HCT116 (cell line): ENCODE measurements at places on chromosomes 7 and 10. TPM values are rescaled to one million over a fixed set of nuclear protein-coding genes. Genes with fewer than 3 reads are reported as not detected.

DNA sequence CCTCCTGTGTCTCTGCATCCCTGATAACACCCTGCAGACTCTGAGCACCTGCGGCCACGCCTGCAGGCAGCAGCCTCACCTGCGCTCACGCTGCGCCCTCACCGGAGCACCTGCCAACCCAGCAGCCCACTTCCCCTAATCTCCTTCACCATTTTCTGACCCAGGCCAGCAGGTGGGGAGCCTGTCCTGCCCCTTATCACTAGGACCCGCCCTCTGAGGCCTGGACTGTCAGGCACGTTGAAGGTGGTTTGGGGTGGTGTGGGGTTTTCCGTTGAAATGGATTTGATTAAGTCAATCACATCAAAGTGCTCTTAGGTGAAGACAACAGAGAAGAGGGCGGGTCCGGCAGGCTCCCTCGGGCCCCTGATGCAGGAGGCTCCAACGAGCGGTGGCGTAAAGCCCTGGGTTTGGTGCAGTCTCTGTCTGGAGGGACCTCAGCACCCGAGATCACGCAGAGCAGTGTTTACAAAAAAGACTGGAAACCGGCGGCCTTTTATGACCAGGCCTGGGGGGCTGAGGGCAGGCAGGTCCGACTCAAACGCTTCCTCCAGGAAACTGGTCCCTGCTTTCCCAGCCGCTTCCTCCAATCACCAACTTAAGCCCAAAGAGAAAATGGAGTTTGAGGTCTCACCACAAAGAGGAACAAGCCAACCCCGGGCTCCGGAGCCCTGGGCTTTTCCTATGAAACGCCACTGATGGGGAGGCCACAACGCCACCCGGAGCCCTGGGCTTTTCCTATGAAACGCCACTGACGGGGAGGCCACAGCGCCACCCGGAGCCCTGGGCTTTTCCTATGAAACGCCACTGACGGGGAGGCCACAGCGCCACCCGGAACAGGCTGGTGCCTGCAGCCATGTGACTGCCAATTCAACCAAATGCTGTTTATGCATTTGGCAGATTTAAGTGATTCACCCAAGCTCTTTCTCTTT lies 45.5 kb downstream of the DPYSL4 start:
- DNase-seq, result no peak

Gene TLX1
- total RNA-seq, result not detected

DNA sequence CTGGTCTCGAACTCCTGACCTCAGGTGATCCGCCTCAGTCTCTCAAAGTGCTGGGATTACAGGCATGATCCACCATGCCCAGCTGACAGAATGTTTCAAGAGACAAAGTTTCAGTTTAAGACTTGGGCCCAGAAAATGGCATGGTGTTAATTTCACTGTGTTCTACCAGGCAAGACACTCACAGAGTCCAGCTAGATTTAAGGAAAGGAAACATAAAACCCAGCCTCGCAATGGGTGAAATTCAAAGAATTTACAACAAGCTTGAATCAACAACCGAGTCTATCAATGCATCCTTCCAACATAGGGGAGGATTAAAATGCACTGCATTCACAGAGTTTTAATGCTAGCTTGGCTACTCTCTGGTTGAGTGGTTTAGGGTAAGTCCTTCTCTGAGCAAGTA lies 764.0 kb downstream of the XPNPEP1 start:
- DNase-seq, result no peak

GRCh38 chr10:10699427-10699826 lies 318.2 kb upstream of the CELF2 start:
- no peak for DNase-seq

- DNase-seq, result no peak
Measured at GRCh38 chr7:36838616-36839225, 114.4 kb upstream of the AOAH start.

Gene TMEM229A
- not detected for total RNA-seq

DNA sequence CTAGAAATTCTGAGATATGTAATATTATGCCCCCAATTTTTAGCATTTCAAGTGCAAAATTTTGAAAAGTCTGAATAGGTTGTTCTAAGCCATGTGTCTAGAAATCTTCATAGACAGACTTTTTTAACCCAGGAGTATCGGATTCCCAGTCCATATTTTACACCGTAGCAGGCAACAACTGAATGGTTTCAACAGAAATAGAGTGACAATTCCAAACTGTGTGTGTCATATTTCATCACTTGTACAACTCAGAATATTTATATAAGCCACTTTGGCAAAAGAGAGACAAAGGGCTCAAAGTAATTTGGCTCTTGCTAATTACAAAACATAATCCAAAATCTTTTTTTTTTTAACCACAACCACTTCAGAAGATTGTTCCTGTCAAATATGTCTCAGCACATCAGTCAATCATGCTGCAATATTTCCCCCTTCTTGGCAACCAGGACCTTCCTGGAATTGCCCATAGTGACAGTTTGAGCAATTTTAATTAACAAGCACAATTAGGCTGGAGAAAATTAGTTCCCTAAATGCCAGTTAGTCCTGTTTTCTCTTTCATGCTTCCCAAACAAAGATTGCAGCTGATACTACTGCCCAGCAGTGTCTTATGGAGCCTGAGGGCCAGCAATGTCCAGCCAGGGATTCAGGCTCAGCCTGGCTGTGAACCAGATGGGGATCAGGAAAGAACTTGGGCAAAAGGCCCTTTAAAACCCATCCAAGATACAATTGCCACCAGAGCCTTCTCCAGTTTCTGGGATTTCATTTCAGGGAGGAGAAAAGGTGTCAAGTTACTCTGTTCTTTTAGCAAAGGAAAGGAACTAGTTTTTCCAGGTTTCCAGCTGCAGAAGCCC lies 533.3 kb upstream of the GHITM start:
- DNase-seq, result no peak

Gene MMD2
- total RNA-seq, result not detected

GRCh38 chr10:79069325-79070080 lies 737 bp downstream of the ZMIZ1 start:
- DNase-seq, result no peak

Gene EMX2
- not detected for total RNA-seq

Gene ELN
- 0.17 TPM for total RNA-seq

Gene UTF1
- total RNA-seq, result not detected

DNA sequence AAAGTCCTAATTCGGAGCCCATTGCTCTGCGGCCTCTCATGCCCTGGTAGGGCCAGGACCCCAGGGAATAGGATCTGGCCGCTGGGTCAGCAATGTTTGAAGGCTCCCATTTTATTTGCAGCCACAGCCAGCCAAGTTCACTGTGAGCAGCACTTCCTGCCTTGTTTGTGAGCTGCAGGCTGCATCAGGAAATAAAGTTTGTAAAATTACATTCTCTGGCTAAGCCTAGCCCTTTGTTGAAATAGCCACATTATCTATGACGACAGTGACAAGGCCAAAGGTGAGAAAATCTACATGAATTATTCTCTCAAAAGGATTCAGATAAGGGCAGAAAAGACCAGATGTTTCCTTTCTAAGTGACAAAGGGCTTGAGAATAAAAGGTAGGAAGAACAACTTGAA lies 23.7 kb upstream of the ITGB1 start:
- no peak for DNase-seq

GRCh38 chr10:78729800-78730199 lies 339.0 kb upstream of the ZMIZ1 start:
- DNase-seq, result no peak

Gene CHST12
- 14.2 TPM for total RNA-seq

Gene LEP
- not detected for total RNA-seq

DNA sequence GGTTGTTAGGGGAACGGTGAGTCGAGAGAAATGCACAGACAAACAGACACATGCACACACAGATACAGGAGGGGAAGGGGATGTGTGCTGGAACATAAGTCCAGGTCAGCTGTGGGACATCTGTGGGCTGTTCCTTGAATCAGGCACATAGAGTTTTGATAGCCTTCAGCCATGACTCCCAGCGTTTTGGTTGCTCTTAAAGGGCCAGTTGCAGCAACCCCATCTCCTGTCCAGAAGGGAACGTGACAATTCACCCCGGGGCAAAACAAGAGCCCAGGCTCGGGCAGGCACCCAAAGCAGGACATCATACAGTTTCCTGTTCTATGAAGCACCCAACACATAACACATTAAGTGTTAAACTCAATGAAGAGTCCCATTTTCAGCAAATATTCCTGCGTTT lies 9.6 kb downstream of the INSYN2A start:
- no peak for DNase-seq

Gene GJC3
- 0.76 TPM for total RNA-seq
